T-helper 17 cell (primary cell): ENCODE measurements at places on chromosomes 1 and 21. TPM values are rescaled to one million over a fixed set of nuclear protein-coding genes. Genes with fewer than 3 reads are reported as not detected.

GJA8 gene
- not detected for total RNA-seq

CFAP141 gene
- total RNA-seq: not detected

CLCNKA gene
- not detected for total RNA-seq

TSACC gene
- 0.40 TPM for total RNA-seq

CD5L gene
- total RNA-seq: not detected

PLPPR5 gene
- not detected for total RNA-seq

TSPAN2 gene
- 14.2 TPM for total RNA-seq

GRCh38 chr1:20379075-20379474 lies 88.4 kb downstream of the VWA5B1 start:
- no peak for DNase-seq

GRCh38 chr1:14429577-14429976 lies 168.9 kb upstream of the KAZN start:
- no peak for DNase-seq

- no peak for DNase-seq
These were observed 71.3 kb downstream of the HLX start for GRCh38 chr1:220950576-220950975.

DNA sequence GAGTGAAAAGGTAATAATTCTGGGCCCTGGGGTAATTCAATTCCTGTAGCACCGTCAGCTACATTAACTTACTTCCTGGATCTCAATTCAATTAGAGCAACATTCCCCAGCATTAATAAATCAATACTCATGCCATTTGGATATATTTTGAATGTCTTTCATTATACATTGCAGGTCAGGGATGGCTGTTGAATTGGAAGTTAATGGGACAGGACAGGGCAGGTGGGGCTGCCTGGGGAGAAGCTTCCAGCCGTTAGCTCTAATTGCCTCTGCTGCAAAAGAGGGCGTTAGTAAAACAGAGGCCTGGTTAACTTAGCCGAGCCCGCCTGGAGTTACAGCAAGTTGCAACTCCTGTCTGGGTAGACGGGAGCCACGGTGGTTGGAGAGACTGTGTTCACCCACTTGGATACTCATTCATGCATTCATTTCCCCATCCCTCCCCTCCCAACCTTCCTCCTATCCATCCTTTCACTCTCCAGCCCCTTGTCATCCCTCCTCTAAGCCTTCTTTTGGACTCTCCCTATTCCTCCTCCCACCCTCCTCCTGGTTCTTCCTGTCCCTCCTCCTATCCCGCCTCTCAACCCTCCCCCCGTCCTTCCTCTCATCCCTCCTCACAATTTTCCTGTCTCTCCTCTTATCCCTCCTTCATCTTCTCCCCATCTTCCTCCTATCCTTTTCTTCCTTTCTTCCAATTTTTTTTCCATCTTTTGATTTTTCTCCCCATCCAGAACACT lies 137.6 kb upstream of the RUNX3 start:
- no peak for DNase-seq

DNA sequence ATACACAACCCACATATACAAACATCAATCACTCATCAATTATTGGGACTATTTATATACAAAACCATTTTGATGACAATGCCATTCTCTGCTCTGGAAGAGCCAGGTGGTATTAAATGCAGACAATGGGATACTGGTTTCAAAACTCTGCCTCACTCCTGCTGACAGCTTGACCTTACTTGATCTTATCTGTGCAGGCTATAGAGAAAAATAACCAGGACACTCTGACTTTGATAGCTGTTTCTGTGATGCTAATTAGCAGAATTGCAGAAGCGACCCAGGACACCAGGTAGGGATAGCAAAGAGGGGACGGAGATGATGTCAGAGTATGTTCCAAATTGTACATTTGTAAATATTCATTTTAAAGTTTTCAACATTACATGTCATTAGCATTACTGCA lies 89.5 kb downstream of the OLFM3 start:
- DNase-seq: no peak

- DNase-seq: no peak
These were observed 817 bp downstream of the KLHL17 start for GRCh38 chr1:961132-961669.

- no peak for DNase-seq
These were observed 88.3 kb upstream of the NGF start for GRCh38 chr1:115426231-115426771.

- no peak for DNase-seq
These were observed 16.3 kb upstream of the IL10 start for GRCh38 chr1:206788487-206789050.

DNA sequence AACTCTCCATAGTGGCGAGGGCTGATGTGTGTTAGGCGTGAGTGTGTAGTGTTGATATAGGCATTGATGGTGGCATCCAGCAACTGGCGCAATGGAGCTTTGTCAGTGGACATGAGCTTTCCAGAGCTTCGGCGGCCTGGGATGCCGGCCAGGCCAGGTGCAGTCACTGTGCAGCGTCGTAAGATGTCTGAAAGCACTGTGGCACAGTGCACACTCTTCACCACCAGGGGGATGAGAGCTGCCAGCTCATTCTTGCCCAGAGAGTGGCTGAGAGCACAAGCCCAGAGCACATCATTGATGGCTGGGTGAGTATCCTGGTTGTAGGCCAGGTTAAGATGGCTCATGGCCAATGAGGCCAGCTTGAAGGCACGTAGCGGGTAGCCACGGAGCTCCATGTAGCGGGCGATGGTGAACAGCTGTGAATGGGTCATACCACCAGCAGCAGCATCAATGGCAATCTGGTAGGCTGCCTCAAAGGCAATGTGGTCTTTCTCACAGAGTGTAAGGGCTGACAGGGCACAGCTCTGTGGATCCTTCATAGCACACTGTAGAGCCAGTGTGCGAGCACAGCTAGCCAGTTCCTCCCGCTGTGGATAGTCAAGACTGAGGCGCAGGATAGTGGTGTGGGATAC lies 6.7 kb downstream of the UROD start:
- peak; percentile 25 for DNase-seq

DNA sequence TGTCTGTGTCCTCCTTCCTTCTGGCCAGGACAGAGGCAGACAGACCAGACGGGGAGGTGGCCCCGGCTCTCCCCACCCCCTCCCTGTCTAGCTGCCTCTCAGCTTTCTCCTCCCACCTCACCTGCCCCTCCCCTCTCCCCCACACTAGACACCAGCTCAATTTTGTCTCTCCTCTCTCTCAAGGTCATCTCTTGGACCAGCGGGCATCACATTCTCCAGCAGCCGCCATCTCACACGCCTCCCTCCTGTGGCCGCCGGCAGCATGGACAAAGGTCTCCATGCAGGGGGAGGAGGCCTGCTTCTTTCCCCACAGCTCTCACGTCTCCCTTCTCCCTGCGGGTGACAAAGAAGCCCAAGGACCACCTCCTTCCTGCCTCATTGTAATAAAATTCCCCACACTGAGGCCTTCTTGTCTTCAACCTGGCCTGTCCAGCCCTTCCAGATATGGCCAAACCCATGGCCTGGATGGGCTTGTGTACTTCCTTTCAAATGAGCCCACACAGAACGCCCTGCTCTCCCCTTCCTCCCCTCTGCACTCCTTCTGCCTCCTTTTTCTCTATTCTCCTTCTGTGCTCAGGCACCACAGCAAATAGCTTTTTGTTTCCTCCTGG lies 14.6 kb downstream of the OPTC start:
- no peak for DNase-seq

- DNase-seq: no peak
These were observed 133.6 kb downstream of the TGFBR3 start for GRCh38 chr1:91752324-91752723.

GRCh38 chr1:182315167-182315556 lies 76.4 kb downstream of the GLUL start:
- DNase-seq: no peak

DNA sequence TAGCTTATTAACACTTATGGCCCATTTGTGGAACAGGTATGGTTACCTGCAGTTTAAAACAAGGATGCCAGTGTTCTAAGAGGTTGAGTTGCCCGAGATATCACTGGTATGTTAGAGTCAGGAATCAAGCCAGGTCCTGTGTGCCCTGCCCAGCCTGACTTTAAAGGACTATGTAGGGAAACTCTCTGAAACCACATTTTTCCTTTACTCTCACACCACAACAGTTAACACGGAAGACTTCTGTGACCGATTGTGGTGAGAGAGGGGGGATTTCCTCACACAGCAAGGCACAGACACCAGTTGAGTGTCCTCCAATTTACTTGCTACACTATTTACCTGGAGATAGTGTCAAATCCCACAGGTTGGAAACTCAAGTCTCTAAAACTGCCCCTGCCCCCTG lies 47.8 kb downstream of the UCK2 start:
- no peak for DNase-seq

DNA sequence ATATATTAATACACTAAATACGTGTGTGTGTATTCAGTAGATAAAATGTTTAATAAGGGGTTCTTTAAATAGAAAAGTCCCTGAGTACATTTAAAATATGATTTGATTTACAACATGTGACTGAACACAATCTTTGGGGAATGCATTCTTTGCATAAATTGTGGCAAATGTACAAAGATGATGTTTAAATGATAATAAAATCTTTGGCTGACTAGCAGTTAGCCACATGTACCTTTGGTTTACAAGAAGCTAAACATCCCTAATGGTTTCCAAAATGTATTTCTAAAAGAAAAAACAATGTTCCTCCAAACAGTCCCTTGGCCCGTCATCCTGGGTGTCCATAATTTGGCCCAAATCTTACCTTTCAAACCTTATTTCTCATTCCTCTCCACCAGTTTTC lies 106.4 kb upstream of the MARK1 start:
- no peak for DNase-seq

- DNase-seq: no peak
These were observed 14.6 kb upstream of the UMODL1 start for GRCh38 chr21:42056468-42056867.
